ENCODE measurements at places on chromosomes 4 and X. TPM values are rescaled to one million over a fixed set of nuclear protein-coding genes. Genes with fewer than 3 reads are reported as not detected.

ZDHHC15 gene
- not detected for total RNA-seq

MCUB gene
- 11.9 TPM for total RNA-seq

NWD2 gene
- total RNA-seq: not detected

DNA sequence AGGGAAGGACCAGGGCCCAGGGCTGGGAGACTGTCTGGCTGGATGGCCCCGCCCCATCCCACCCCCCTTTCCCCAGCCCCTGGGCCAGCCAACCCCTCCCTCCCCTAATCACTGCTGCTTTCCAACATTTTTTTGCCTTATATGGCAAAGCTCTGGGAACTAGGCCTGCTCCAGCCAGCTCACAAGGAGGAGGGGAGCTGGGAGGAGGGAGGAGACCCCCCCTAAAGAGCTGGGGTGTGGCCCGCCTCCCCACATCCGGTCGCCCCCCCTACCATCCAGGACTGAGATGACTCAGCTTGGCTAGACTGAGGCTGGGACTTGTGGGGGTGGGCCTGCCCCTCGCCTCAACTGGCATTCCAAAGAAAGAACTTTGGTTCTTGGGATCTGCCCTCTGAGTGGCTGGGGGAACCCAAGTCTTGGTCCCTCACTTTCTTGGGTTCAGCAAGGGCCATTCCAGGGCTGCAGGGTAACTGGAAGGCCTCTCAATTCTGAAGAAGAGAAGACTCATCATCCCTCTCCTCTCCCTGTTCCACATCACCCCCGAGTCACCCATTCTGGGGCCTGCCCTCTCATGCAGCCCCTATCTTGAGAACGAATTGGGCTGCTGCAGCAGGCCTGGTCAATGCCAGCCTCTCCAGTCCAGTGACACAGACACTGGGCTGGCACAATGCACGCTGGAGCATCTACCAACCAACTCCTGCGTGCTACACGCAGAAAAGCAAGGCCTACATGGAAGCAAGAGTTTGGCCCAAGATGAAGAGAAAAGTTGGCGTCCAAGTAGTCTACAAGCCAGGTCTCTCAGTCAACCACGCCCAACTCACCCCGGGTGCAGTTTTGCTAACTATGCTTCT is 4.8 kb downstream of the FLNA start:
- DNase-seq: peak; percentile 80

- DNase-seq: no peak
Observed at GRCh38 chr4:175277816-175278215, 359.7 kb downstream of the ADAM29 start.
